ENCODE measurements at places on chromosomes 7 and 10.

DNA sequence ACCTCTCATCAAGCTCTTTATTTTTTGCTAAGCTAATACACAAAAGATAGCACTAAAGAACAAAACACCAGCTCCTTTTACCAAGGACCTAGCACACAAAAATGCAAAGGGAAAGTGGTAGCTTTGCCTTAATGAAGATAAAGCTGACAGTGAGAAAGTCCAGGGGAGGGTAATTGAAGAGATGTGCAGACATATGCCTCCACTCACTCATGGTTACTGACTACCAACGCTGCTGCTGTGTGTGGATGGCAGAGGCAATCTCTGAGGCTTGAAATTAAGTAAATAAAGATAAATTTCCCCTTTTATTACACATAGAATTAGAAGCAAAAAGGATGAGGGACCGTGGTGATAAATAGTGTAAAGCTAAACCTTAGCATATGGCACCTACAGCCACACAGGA, 87.0 kb downstream of the HGF start:
- DNase-seq, result no peak

- no peak for DNase-seq
Measured at GRCh38 chr7:74018246-74018895, 9.6 kb upstream of the ELN start.

GRCh38 chr10:96949039-96949683, 117.1 kb downstream of the LCOR start:
- no peak for DNase-seq

DNA sequence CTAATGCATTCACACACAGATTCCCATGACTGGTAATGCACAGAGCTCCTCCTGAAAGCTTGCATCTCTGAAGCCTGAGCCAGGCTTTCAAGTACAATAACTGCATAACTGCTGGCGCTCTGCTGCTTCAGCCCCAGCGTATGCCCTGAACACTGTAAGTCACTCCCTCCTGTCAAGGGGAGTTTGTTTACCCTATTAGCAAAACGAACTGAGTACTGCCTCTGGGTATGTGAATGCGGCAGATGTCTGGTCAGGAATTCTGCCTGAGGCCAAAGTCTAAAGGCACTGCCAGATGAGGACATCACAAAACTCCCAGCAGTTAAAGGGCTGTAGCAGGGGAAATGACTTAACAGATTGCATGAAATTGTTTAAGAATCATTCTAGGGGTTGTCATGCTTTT, 97.7 kb downstream of the NRCAM start:
- no peak for DNase-seq

DNA sequence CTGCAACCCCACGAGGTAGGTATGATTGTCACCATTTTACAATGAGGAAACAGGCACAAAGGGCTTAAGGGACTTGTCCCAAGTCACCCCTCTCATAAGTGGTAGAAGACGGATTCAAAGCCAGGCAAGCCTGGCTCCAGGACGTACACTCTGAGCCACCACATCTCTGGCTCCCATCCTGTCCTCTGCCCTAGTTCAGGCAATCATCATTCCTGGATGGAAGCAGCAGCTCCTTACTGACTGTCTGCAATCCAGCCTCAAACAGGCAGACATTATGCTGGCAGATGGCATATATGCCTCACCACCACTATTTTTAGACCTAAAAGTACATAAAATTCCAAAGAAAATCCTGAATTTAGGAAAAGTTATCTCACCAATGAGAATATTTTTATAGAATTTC, 100.7 kb downstream of the USP6NL start:
- no peak for DNase-seq
